T-helper 1 cell (primary cell): ENCODE measurements at places on chromosomes 6 and 20.

GRCh38 chr6:87879132-87879861, 168.3 kb upstream of the SPACA1 start:
- no peak for DNase-seq

GRCh38 chr20:35146299-35146919, 727 bp downstream of the EDEM2 start:
- DNase-seq = peak; percentile 13

DNA sequence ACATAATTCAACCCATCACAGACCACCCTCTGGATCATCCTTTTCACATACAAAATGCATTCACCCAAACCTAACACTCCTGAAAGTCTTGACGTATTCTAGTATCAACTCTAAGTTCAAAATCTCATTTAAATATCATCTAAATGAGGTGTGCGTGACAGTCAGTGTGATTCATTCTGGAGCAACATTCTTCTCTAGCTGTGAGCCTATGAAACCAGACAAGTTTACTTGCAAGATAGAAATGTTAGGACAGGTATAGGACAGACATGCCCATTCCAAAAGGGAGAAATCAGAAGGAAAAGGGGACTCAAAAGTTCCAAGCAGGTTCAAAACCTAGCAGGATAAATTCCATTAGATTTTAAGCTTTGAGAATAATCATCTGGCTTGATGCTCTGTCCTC, 329.7 kb downstream of the CD83 start:
- no peak for DNase-seq

DNA sequence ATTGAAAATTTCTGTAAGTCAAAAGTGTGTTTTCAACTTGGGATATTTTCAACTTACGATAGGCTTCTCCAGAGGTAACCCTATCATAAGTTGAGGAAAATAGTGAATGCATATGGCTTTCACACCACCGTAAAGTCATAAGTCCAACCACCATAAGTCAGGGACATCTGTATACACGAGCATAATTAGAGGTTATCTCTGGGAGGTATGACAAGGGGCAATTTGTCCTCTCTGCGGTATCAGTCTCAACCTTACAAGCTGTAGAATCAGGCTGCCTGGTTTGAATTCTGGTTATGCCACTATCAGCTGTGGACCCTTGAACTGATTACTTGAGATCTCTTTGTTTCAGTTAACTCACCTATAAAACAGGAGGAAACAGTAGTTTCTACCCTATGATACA, 202.9 kb upstream of the JARID2 start:
- DNase-seq = no peak

DNA sequence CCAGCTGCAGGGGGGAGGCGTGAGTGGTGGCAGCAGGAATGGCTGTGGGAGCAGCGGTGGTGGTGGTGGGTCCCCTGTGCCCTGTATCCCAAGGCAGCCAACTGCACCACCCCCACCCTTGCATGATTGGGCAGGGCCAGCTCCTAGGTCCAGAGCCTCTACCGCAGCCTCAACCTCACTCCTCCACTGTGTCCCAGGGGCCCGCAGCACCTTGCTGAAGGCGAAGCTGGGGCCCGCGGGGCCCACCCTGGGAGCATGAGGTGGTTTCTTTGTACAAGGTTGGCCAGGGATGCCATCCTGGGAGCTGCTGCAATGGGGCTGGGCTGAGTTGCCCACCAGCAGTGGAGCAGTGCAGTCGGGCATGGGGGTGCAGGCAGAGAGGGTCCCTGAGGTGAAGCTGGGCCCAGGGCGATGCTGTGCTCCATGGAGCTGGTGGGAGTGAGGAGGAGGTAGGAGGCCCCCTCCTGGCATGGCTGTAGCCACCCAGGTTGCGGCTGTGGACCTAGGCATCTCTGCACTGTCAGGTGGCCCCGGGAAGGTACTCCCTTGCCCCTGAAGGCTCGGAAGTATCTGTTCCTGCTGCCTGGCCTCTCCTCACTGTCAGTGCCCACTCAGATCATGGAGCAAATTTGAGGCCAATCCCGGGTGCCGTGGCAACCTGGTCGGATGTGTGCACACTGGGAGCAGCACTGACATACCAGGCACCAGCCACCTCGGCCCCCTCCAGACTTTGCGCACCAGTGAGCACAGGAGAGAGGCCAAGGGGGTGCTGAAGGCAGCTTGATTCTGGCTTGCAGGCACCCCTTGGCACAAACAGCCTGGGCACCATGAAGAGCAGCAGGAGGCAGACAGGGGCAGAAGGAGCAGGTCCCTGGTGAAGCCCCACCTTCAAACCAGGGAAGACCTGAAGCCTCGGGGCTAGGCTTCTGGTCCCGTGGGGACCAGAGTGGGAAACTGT, 60.2 kb upstream of the L3MBTL3 start:
- no peak for DNase-seq

DNA sequence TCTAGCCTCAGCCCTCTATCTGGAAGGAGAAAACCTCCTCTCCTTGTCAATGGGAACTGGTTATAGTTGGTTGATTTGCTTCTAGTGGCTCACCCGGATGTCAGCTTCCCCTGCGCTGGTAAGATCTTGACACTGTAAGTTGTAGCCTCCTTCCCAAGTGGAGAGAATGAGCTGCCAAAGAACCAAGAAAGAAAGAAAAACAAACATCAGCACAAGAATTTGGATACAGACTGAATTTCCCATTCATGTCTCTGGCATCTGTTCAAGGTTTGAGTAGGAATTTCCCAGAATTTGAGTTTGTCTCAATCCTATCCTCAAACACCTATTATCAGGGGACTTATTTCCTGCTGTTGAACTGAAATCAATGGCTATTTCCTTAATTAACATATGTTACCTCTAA, 44.1 kb downstream of the ELOVL2 start:
- no peak for DNase-seq

DNA sequence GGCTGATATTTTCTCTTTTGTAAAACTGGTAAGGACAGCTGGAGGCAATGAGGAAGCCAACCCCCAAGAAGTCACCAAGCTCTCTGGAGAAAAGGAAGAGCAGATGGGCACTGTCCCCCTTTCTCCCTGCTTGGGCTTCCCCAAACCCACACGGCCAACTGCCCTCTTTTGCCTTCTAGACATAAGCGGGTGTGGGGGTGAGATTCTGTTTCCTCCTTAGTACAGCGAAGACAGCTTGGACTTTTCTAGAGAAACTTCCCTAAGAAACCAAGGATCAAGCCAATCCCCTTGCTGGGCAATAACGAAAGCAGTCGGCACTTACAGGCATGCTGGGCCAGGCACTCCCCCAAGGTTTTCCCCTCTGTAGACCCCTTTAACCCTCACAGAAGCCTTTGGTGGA, 110.3 kb downstream of the CDC5L start:
- DNase-seq = no peak

GRCh38 chr20:2688041-2688591, 4.5 kb upstream of the EBF4 start:
- peak; percentile 64 for DNase-seq

DNA sequence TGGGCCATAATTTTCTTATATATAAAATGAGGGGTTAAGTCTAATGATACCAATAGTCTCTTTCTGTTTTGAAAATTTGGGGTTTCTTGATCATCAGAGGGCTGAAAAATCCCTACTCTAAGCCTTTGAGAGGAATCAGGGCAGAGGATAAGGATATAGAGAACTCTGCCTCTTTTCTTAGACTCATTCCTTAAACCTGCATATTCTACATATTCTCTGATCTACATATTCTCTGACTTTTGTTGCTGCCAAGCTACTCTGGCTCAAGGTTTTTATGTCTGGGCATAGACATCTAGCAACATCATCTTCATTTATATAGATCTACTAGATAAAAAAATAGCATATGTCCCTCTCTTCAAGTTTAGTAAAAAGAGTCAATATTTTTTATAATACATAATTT, 71.2 kb downstream of the FLRT3 start:
- DNase-seq = no peak

- DNase-seq = no peak
Observed at GRCh38 chr20:54223751-54224150, 15.9 kb downstream of the PFDN4 start.

- no peak for DNase-seq
Observed at GRCh38 chr6:154602708-154603107, 92.2 kb upstream of the CNKSR3 start.

DNA sequence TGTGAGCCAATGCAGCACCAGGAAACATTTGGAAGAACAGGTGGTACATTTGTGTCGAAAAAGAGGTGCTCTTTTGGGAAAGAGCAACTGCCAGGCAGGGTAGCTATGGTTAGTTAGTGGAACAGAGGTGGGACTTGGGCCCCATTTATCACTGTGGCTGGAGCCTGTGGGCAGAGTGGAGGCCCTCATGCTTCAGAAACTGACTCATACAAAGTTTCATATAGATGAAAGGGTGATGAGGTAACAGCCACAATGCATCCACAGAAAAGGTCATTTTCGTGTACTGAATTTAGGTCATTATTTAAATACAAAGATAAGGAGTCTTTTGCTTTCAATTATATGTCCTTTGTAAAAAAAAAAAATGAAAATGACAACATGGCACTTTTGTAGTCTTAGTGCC, 76.4 kb upstream of the HS3ST5 start:
- no peak for DNase-seq
